GM23248 (cell line): ENCODE measurements at places on chromosomes 11 and 22. TPM values are rescaled to one million over a fixed set of nuclear protein-coding genes. Genes with fewer than 3 reads are reported as not detected.

MYRF gene
- 0.05 and 0.16 TPM in 2 replicates for polyA plus RNA-seq

TESMIN gene
- 1.1 and 1.4 TPM in 2 replicates for polyA plus RNA-seq

MS4A15 gene
- polyA plus RNA-seq, result not detected in 2 replicates

YPEL1 gene
- polyA plus RNA-seq, result 0.47 and 1.1 TPM in 2 replicates

DNA sequence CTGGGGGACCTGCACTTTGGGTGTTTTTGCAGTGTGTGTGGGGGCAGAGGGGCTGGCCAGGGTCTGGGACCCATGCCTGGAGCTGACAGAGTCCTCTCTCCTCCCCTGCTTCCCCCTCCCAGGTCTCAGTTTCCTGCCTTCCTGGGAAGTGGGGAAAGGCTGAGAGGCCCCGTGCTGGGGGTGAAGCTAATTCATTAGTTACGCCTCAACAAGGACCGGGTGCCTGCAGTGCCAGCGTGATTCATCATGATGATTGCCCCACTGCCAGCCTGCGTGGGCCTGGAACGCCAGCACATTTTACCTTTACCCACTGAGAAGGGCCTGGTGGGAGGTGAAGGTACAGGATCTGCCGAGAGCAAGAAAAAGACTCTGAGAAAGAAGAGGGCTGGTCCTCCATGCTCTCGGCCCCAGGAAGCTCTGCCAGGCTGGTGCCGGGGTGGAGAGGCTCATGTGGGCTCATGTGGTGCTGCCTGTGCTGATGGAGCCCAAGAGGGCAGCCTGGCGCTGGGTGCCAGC is 2.9 kb upstream of the LRRC10B start:
- DNase-seq, result peak; percentile 37

- DNase-seq, result peak; percentile 71
Observed at GRCh38 chr22:24423519-24424000, 3.8 kb upstream of the ADORA2A start.

GRCh38 chr22:37923927-37924326 is 17.8 kb downstream of the MICALL1 start:
- DNase-seq, result no peak

DNA sequence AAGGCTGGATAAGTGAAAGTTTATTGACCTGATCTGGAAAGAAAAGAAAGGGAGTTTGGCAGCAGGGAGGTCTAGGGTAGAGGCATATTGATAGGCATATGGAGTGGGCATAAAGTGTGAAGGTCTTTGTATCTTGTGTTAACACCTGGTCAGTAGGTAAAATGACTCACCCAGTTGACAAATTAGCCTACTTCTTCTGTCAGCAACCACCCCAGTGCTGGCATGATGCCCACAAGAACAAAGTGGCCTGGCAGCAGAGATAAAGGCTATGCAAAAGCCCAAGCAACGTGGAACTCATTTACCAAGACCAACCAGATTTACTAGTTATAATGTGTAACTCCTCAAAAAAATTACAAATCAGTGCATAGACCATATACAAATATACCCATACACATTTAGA is 4.9 kb downstream of the OR10A3 start:
- DNase-seq, result no peak

DNA sequence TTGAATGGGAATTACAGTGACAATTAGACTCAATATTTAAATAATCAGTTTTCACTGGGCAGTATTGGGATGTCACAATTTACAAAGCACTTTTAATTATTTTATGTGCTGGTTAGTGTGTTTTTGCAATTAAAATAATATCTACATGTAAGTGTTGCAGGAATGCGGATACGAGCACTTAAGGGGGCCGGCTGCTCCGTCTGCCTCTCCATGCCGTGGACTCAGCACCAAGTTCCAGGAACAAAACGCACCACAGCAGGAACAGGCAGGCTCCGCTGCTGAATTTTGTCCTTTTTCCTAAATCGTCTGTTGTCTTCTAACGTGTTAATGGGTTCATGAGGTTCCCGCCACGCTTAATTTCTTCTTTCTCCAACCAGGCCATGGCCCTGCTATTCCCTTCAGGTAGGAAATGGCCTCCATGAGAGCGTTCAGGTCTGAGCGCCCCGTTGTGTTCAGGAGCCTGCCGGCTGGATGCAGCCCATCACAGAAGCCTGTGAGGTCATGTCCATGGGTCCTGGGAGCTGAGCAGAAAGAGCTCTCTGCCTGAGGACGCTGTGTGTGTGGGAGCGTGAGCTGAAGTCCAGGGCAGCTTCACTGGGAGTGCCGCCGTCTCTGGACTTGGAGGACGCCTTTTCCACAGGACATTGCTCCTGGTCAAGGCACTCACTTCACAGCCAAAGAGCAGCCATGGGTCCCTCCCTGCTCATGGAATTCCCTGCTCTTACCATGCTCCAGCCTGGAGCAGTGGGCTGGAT is 730.3 kb downstream of the BRD1 start:
- no peak for DNase-seq

GRCh38 chr11:46452918-46453517 is 61.4 kb upstream of the CHRM4 start:
- no peak for DNase-seq
